Globus pallidus (tissue), 1 donor: ENCODE measurements at places on chromosomes 2 and 18.

GRCh38 chr2:170339750-170340692 lies 162.1 kb downstream of the MYO3B start:
- DNase-seq: no peak

- no peak for DNase-seq
These were observed 7.4 kb downstream of the HS6ST1 start for GRCh38 chr2:128311216-128311754.

DNA sequence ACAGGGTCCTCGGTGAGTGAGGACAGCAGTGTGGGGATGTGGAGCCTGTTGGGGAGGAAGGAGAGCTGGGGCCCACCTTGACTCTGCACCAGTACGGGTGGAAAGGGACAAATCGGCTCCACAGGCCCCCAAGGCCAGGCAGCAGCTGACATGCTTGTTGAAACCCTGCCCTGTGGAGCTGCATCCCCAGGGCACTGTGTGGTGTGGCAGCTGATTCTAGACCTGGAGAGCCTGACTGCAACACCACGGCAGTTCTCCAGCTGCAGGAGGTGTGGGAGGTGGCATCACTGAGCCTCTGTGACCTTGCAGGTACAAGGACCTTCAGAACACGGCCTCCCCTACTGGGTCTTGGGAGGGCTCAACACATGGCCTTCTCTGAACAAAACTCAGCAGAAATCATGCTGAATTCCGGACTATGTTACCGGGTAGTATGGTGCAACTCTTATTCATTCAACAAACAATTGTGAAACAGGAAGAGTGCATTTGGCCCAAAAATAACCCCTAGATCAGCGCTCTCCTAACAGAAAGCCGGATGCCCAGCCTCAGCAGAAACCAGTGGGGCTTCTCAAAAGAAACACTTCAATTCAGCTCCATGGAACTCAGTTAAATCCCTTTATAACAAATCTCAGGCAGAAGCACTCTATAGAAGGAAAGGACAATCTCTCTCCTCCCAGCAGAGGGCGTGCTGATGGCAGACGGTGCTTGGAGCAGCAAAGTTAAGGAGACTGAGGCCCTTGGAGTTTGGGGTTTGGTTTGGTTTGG lies 104.4 kb upstream of the SALL3 start:
- no peak for DNase-seq

DNA sequence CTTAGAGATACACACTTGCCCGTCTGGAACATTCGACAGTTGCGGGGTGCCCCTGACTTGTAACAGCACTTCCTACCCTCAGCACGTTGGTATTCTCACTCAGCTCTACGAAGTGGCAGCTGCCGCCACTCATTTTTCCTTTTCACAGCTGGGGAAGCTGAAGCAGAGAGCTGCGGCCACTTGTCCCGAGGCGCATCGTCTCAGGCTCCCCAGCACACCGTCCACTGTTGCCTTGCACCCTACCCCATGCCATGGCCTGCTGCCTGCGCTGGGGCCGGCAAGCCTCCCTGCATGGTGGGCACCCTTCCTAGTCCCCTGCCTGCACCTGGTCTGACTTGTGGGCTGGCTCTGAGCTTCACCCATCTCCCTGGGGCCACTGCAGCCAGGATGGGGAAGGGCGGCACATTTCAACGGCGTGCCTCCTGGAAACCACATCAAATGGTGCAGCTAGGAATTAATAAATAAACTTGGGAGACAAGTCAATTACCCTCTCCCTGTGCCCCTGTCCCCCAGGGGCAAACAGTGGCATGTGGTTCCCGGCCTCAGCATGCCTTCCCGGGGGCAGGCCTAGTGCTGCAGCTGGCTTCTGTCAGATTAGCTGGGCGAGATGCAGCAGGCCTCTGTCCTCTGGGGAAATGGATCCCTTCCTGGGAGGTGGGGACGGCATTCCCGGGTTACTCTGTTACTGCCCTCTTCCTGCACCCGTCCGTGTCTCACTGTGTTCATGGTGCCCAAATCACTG lies 64.7 kb upstream of the HAAO start:
- DNase-seq: no peak

- DNase-seq: no peak
These were observed 71.4 kb downstream of the OLA1 start for GRCh38 chr2:174176898-174177297.

- DNase-seq: no peak
These were observed 119.4 kb downstream of the ARHGAP15 start for GRCh38 chr2:143248631-143249030.

DNA sequence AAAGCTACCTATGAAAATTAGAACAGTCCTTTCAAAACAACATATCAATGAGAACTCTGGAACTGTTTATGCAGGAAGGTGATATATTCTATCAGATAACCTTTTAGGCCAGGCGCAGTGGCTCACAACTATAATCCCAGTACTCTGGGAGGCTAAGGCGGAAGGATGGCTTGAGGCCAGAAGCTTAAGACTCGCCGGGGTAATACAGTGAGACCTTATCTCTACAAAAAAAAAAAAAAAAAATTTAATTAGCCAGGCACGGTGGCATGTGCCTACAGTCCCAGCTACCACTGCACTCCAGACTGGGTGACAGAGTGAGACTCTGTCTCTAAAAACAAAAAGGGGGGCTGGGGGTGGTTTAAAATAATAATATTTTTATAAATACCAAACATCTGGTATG lies 77.9 kb downstream of the OSBPL1A start:
- DNase-seq: no peak

DNA sequence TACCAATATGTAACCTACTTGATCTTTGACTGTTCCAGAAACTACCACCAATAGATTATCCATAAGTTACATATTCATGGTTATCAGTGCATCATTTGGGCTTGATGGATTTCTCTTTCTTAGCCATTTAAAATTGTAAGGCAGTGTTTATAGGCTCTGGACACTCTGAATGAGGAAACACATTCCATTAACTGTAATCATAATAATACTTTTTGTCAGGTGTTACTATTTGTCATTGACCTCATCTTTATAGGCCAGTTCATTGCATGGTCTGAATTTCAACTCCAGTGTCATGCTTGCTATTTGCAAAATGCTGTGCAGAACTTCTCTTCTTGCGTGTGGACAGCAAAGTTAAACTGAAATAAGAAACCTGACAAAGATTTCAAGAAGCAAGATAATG lies 1340.2 kb upstream of the ZEB2 start:
- no peak for DNase-seq

GRCh38 chr2:238380785-238381184 lies 45.9 kb upstream of the ASB1 start:
- no peak for DNase-seq

- DNase-seq: no peak
These were observed 74.7 kb downstream of the CD28 start for GRCh38 chr2:203781151-203781550.

DNA sequence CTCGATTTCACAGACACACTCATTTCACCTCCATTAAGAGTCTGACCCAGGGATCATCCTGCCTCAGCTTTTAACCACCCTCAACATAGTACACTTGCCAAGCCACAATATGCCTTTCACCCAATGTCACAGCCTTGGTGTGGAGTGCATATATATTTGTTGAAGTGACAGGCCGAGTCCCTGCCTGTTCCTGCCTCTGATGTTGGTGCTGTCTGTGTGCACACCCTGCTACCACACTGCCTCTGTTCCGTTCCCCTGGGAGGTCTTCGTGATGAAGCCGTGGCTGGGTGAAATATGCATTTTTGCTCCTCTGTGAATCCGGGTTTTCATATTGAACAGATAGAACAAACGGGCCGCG lies 90.3 kb downstream of the RNF144A start:
- DNase-seq: no peak

DNA sequence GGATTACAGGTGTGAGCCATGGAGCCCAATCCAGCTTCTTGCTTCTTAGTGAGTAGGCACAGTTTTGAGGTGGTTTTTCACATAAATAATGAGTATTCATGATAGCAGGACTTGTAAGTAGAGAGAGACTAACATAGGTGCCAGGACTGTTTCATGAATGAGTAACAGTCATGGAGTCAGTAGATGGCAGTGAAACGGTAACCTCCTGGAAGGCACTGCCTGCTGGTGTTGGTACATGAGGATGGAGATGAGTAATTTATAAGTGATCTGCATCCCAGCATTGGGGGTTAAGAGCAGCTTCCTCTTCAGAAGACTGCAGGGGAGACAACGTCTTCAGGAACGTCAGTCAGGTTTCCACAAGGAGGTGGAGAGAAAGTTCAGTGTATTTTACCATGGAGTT lies 143.8 kb downstream of the HAUS1 start:
- no peak for DNase-seq

- DNase-seq: no peak
These were observed 184.2 kb upstream of the ACAA2 start for GRCh38 chr18:49997558-49997957.
